ENCODE measurements at places on chromosomes 7 and 10.
A peak's percentile ranks its signal among the peaks of the same experiment; 100 is the strongest.

DNA sequence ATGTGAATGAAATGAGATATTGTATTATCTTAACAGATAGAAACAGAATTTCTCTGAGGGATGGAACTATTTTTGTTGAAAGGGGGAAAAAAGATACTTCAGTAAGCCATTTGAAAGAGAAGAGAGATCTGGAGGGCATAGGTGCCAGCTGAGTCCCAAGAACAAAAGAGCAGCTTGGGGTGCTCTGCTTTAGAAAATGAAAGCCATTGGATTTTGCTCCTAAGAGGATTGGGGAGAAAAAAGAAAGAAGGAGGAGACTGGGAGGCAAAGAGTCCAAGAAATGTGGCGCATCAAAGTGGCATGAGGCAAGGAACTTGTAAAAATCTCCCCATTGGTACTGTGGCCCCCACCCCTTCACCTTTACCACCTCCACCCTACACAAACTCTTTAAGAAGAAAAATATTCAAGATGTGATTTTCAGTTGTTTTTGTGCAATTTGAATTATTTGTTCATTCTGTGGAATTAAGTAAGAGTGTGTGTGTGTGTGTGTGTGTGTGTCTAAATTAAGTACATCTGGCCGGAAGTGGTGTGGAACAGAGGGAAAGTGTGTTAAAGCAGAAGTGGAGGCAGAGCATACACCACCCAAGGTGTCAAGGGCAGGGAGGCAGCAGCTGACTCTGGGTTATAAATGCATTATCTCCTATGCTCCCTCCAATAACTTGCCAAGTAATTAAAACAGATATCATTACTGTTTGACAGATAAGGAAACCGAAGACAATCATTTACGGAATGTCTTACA, 9.9 kb upstream of the GNAI1 start:
- no peak for DNase-seq

DNA sequence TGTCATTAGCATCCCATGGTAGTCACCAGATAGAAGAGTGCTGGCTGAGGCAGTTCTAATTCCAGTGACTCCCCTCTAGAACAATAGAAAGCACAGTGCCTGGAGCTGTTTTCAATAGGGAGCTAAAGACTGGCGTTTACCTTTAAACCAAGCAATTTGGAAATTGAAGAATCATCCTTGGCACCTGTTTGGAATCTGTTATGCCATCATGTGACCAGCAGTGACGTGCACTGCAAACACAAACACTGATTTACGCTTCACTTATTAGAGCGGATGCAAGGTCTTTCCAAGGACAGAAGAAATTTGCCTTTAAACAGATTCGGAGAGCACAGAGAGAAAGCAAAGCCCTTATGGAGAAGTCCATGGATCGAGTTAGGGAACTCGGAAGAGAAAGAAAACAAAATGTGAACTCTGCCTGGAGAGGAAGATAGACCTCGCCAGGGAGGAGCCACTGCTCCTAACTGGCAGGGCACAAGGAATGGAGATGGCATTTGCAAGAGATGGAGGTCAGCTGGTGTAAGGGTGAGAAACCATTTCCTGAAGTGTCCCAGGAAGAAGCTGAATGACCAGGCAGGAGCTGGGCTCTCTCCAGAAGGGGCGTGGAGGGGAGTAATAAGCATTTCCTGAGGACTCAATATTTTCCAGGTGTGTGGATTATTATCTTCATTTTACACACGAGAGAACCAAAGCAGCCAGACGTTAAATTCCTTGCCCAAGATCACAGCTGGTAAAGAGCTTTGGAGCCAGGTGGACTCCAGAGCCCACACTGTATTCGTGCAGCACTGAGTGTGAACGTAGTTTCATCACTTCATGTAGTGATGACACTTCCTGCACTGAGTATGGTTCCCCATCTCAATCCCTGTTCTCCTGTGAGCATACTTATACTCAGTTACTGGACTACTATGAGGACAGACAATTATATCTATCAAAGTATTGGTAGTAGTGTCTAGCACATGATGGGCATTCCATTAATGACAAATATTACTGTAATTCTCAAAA, 97.7 kb downstream of the CUBN start:
- no peak for DNase-seq

DNA sequence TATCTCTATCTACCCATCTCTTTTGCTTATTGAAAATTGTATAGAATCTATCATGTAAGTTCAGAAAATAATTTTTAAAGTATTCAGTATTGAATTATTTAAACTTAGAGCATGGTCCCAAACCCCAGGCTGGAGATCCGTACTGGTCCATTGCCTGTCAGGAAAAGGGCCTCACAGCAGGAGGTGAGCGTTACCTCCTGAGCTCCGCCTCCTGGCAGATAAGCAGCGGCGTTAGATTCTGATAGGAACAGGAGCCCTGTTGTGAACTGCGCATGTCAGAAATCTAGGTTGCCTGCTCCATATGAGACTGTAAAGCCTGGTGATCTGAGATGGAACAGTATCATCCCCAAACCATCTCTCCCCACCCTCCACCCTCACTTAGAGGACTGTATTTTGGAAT, 266.0 kb upstream of the CNTNAP2 start:
- DNase-seq: no peak

DNA sequence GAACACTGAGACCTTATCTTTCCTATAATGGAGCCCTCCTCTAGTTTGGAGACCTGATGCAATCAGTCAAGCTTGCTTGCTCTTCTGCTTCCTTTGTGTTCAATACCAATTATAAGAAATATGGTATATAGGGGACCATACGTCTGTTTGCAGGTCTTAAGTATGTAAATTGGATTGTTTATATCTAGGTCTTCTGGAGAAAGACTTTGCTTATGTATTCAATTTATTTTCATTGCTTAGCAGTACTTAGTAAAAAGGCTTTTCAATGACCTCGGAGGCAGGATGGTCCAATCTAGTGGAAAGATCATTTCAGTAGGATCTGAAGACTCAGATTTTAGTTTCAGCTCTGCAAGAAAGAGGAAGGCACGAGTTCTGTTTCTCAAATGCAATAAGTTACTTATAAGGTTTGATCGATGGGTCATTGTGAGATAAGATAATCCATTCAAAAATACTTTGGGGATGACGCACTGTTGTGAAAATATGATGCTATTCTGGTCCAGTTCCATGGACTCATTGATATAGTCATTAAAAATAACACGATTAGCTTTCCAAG, 571.6 kb downstream of the SH2D4B start:
- no peak for DNase-seq

DNA sequence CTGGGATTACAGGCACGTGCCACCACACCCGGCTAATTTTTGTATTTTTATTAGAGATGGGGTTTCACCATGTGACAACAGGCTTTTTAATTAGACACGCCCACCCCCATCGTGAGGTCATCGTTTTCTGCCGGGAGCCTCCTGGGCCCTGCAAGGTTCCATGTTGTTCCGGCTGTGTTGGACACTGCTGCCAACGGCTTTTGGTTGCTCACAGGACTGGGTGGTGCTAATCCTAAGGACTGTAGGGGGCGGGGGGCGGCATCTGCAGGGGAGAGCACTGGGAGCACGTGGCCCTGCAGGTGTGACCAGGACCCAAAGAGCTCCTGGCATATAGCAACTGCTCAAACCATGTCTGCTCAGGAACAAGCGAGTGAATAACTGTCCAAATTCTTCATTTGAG, 29.5 kb upstream of the INSIG1 start:
- no peak for DNase-seq

DNA sequence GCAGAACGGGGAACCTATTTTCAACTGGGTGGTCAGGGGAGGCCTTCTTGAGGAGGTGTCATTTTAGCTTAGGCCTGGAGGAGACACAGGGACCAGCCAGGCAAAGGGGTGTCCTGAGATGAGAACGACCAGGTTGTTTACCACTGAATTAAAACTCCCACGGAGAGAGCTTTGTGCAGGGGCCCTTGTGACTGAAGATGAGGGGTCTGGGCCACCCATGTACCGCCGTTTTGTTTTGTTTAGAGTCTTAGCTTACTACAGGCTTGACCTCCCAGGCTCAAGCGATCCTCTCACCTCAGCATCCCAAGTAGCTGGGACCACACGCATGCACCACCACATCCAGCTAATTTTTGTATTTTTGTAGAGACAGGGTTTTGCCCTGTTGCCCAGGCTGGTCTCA, 80.4 kb downstream of the FAM171A1 start:
- no peak for DNase-seq

GRCh38 chr7:96178581-96178980, 143.3 kb downstream of the SLC25A13 start:
- DNase-seq: no peak

DNA sequence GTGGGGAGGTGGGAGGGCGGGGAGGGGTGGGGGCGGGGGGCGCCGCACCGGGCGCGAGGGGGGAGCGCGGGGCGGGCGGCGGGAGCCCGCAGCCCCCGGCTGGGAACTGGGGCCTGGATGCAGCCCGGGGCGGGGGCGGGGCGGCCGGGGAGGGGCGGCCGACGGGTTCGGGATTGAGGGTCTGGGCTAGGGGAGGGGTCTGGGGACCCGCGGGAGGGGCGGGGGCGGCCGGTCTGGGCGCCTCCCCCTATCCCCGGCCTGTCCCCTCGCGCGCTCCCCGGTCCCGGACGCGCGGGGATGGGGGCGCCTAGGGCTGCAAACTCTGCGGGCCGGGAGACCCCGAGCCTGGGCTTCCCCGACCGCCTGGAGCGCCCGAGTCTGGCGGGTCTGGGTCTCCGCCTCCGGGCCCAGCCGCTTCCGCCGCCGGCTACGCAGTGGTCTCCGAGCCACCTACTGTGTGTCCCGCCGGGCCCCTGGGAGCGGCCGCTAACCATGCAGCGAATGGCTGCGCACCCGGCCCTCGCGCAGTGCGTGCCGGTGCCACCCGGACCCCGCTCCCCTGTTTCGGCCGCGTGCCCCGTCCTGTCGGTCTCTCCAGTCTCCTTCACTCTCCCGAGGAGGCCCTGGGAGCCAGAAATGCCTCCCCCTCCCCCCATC, 375 bp upstream of the FGF8 start:
- DNase-seq: no peak

GRCh38 chr7:85039196-85039923, 147.5 kb downstream of the SEMA3D start:
- no peak for DNase-seq

DNA sequence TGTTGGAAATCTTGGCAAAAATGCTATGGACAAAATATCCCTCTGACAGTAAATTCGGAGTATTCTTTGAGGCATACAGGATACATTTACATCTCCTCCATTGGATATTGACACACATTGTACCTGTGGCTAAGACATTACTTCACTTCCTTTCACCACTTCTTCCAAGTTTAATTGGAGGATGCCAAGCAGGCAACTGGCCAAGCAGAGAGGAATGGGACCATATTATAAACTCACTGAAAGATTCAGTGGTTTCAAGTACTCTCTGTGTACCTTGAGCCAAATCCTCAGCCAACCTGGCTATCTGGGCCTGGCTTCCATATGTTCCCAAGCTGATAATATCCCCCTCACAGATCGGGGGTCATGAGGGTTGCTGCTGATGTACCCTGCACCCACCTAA, 14.7 kb upstream of the JCAD start:
- no peak for DNase-seq

DNA sequence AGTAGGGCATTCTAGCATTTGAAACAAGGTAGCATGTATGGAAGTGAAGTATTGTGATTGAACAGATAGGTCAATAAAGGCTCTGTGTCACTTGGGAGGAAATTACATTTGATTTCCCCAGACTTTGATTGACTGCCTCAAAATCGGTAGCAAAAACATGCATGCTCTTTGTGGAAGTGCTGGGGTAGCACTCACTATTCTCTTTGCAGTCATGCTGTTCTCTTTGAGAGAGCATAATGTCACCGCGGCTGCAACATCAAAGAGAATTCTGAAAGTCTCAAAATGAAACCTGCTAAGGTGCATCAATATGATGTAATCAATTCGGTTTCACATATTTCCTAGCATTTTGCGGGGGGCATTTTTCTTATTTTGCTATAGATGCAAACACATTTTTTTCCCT, 64.2 kb downstream of the ARMC3 start:
- peak; percentile 42 for DNase-seq

DNA sequence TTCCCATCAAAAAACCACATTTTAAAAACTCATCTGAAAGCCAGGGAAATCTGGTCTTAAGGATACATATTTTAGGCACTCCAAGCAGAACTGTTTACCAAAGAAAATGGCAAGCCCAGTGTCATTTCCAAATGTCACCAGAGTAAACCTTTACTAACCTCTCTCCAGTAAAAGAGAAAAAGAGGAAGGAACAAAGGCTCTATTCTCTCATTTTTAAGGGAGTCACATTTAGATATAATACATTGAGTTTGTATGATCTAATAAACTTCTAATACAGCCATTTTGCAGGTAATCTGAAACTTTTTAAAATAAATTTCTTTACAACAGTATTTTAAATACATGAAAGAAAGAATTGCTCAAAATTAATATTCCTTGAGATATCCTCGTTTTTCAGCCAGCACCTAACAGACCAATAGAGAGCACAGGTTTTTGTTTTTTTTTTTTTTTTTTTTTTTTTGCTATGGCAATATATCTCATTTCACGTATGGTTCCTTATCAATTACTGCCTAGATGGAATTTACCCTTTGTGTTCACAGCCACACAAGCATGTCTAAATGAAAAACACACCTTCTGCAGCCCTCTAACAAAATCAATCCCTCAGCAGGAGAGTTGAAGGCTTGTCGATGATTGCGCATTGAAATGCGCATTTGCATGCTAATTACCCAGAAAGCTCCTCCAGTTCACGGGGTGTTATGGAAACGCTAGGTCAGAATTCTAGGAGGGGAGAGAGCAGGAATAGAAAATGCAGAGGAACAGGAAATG, 39.8 kb upstream of the MSRB2 start:
- DNase-seq: no peak

DNA sequence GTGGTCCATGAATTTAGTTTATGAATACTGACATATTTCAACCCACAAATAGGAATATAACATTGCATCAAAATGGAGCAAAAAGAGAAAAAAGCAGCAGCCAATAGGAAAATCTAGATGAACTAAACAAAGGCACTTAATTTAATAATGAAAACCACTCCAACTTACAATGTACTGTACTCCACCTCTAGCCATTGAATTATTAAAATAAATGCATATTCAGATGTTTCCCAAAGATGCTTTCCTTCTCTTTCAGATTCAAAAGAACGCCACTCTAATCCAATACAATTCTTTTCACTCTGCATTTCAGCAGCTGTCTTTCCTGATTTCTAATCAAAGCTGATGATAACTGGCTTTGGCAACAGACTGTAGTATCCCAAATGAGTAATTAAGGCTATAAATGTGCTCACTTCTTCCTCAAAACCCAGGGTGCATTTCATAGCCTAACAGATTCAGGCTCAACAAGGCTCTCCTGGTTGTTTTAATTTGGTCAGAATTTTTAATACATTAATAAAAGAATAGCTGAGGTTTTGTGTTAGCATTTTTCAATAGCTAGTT, 577.1 kb downstream of the PARD3 start:
- no peak for DNase-seq

GRCh38 chr10:24452030-24452429, 243.1 kb downstream of the KIAA1217 start:
- no peak for DNase-seq

GRCh38 chr7:77812290-77812685, 13.7 kb downstream of the PHTF2 start:
- no peak for DNase-seq

Measured in CD4-positive, alpha-beta T cell treated with Interleukin-17A for 4 hours (primary cell).